Hepatocyte (in vitro differentiated cells): ENCODE measurements at places on chromosomes 1 and 21. TPM values are rescaled to one million over a fixed set of nuclear protein-coding genes. Genes with fewer than 3 reads are reported as not detected.

- H3K27me3 ChIP-seq, result no peaks in the 10 kb centered on the region
- H3K4me3 ChIP-seq, result no peak overlapping the region
- peaks cover 22% of the 10 kb centered on the region for H3K4me1 ChIP-seq
Observed at GRCh38 chr1:203038891-203039608, 12.8 kb downstream of the PPFIA4 start.

The RNU1-2 gene
- total RNA-seq, result under 0.01 TPM in 2 replicates

DNA sequence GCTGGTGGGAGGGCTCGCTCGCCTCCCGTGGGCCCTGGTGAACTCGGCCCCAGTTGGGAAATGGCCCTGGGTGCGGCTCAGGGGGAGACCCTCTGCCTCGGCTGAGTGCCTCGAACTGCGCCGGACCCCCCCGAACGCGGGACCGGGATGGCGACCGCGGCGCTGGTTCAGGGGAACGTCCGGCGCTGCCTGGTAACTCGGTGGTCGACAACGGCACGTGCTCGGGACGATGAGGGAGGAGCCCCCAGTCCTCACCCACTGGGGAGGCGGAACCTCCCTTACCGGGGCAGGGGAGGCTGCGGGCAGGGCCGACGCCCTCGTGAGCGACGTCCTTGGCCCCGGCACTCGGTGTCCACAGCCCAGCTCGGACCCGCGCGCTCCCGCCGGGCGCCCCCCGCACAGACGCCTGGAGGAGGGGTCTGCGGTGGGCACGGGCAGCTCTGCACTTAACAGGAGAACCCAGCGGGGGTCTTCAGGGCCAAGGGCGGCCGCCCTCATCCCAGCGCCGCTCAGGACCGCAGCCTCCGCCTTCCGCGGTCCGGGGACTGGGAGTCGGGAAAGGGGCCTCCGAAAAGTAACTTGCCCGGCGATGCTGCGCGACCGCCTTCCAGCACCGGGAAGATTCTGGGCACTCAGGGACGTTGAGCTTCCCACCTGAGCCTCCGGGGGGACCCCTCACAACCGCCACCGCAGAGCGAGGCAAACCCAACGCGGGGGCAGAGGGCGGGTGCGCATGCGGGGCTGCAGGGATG, 1.7 kb downstream of the HES4 start:
- no peak overlapping the region for H3K27ac ChIP-seq
- H3K27me3 ChIP-seq, result peaks cover 16% of the 10 kb centered on the region
- peak; percentile 64 for DNase-seq
- H3K4me1 ChIP-seq, result peaks cover 9% of the 10 kb centered on the region
- no peaks in the 10 kb centered on the region for H3K36me3 ChIP-seq
- H3K4me3 ChIP-seq, result peak overlapping the region; percentile 73

- DNase-seq, result no peak
- H3K4me1 ChIP-seq, result no peaks in the 10 kb centered on the region
- no peaks in the 10 kb centered on the region for H3K27me3 ChIP-seq
- H3K36me3 ChIP-seq, result no peaks in the 10 kb centered on the region
- H3K4me3 ChIP-seq, result no peak overlapping the region
Observed at GRCh38 chr1:15649937-15650336, 32.7 kb downstream of the DDI2 start.

DNA sequence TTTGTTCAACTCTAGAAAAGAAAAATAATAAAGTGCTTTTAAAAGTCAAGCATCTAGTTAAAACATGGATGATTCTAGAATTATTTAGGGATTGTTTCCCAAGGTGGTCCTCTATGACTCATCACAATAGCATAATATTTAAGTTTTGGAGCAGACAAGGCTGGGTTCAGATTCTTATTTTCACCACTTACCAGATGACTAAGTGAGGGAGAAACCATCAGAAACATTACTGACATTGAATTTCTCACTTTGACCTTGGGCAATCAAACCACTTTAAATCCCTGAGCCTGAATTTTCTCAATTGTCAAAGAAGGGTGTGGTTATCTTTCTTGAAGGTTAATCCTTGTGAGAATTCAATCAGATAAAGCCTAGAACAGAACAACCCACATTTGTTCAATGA, 102.5 kb upstream of the PTGFR start:
- no peak overlapping the region for H3K27ac ChIP-seq
- no peaks in the 10 kb centered on the region for H3K4me1 ChIP-seq

DNA sequence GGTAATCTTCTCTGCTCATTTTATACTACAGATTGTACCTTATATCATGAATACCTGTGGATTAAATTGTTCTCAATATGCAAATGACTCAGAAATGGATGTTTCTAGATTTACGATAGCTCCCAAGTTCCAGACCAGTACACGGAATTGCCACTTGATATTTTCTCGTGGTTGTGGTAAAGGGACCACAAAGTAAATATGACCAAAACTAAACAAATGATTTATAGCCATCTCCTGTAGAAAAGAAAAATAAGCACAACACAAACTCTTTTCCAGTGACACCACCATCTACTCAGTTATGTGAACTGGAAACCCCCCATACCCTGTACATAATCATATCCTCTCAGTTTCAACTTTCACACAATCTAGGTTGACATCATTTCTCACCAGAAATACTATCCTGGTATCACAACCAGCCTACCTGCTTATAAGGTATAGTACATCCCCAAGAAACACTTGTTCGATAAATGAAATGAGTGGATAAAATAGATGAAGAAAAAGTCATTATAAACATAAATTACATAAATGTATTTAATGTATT, 172.3 kb downstream of the ADGRL4 start:
- H3K36me3 ChIP-seq, result no peaks in the 10 kb centered on the region
- no peak overlapping the region for H3K4me3 ChIP-seq
- no peak overlapping the region for H3K27ac ChIP-seq
- no peaks in the 10 kb centered on the region for H3K27me3 ChIP-seq

DNA sequence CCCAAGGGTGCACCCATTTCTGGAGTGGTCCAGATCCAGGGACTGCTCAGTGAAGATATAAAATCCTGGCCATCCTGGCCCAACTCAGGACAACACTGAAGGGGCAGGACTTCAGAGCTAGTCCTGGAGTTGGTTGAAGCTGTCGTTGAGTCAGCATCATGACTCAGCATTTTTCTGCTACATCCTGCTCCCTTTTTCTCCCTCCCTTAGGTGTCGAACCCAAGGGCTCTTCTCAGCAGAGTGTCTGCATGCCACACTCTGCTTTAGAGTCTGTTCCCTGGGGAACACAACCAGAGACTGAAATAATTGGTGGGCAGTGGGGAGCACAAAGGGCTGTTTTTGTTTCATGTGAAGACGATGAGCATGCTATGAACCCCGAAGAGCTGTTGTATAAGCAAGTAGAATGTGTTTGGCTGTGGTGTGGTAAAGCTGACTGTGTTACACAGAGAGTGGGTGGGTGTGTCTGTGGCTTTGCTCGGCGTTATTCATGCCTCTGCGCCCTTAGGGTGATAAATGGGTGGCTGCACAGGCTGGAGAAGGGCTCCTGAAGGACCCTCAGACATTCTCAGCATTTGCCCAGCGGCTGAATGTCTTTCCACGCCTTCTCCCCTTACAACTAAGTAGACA, 167.2 kb downstream of the CYYR1 start:
- no peak overlapping the region for H3K27ac ChIP-seq
- no peaks in the 10 kb centered on the region for H3K27me3 ChIP-seq
- peaks cover 3% of the 10 kb centered on the region for H3K4me1 ChIP-seq
- no peaks in the 10 kb centered on the region for H3K36me3 ChIP-seq

GRCh38 chr1:239951511-239952140, 140.1 kb upstream of the FMN2 start:
- no peaks in the 10 kb centered on the region for H3K36me3 ChIP-seq
- no peaks in the 10 kb centered on the region for H3K27me3 ChIP-seq
- peak; percentile 89 for DNase-seq
- no peaks in the 10 kb centered on the region for H3K4me1 ChIP-seq

DNA sequence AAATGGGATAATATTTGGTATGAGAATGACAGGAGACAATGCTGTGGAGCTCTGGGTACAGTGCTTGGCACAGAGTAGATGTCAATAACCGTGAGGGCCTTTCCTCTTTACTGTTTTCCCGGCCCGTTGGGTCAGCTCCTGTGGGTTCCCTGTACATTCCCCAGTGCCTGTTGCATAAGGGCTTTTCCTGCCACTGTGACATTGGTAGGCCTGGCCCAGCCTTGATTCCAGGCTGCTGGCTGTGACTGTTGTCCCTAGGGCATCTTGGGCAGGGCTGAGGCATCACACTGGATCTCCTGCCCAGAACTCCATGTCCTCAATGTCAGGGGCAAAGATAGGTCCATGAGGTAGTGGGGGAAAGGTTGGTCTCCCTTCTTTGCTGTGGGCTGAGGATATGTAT, 25.8 kb upstream of the MYCL start:
- H3K36me3 ChIP-seq, result no peaks in the 10 kb centered on the region
- H3K4me3 ChIP-seq, result no peak overlapping the region
- H3K4me1 ChIP-seq, result peaks cover 6% of the 10 kb centered on the region
- no peak for DNase-seq
- H3K27ac ChIP-seq, result no peak overlapping the region
- H3K27me3 ChIP-seq, result peaks cover 7% of the 10 kb centered on the region

The FAAH gene
- total RNA-seq, result 40.3 and 44.5 TPM in 2 replicates

GRCh38 chr1:164772635-164773034, 213.7 kb downstream of the PBX1 start:
- H3K4me3 ChIP-seq, result no peak overlapping the region
- peak; percentile 79 for DNase-seq
- H3K27me3 ChIP-seq, result no peaks in the 10 kb centered on the region
- H3K27ac ChIP-seq, result peak overlapping the region; percentile 93

- H3K27ac ChIP-seq, result no peak overlapping the region
- peaks cover 9% of the 10 kb centered on the region for H3K4me1 ChIP-seq
- H3K27me3 ChIP-seq, result no peaks in the 10 kb centered on the region
- no peaks in the 10 kb centered on the region for H3K36me3 ChIP-seq
- H3K4me3 ChIP-seq, result no peak overlapping the region
- peak; percentile 16 for DNase-seq
Observed at GRCh38 chr21:35857095-35857494, 203.2 kb downstream of the SETD4 start.

The CFAP298 gene
- total RNA-seq, result 32.6 and 35.7 TPM in 2 replicates

The LGR6 gene
- 0.32 and 0.80 TPM in 2 replicates for total RNA-seq

- no peaks in the 10 kb centered on the region for H3K27me3 ChIP-seq
- peaks cover 6% of the 10 kb centered on the region for H3K4me1 ChIP-seq
- H3K4me3 ChIP-seq, result no peak overlapping the region
- DNase-seq, result no peak
Observed at GRCh38 chr1:211893260-211893659, 62.7 kb upstream of the LPGAT1 start.

The ZBTB18 gene
- total RNA-seq, result 9.6 and 10.9 TPM in 2 replicates

DNA sequence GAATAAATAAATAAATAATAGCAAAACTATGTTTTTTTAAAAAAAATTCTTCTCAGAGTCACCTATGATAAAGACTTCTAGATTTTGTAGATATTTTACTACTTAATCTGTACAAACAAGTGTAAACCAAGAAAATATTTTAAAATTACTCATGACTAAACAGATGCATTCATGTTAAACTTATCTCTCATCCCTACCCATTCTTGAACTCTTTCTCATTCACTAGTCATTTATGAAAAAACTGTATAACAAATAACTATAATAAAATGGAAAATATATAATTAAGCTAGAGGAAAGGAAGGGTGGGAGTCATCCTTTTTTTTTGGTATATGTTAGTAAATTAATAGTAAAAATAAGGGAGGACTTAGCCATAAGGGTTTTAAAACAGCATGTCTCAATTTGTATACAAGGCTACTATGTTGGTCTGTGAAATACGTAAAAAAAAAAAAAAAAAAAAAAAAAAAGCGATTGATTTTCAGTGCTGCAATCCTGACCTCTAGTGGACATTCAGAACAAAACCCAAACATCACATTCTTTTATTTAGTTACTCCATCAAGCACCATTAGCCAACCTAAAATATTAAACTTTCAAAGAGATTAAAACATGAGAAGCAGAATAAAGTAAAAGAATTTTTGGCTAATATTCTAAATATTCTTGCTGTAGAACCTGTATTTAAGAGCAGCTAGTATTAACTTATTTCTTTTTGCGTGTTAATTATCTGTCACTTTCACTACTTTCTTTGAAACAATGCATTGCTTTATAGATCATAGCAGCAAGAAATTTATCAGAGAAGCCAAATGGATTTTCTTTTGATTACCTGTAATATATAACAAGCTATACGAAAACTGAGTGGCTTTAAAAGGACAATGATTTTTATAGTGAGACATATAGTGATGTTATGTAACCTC, 255.8 kb upstream of the CACYBP start:
- no peaks in the 10 kb centered on the region for H3K4me1 ChIP-seq
- H3K27me3 ChIP-seq, result no peaks in the 10 kb centered on the region
- H3K27ac ChIP-seq, result no peak overlapping the region
- no peak overlapping the region for H3K4me3 ChIP-seq
- no peaks in the 10 kb centered on the region for H3K36me3 ChIP-seq

GRCh38 chr1:180288940-180289339, 58.9 kb downstream of the LHX4 start:
- H3K27ac ChIP-seq, result no peak overlapping the region
- no peaks in the 10 kb centered on the region for H3K36me3 ChIP-seq
- H3K4me1 ChIP-seq, result no peaks in the 10 kb centered on the region
- H3K4me3 ChIP-seq, result no peak overlapping the region
- no peaks in the 10 kb centered on the region for H3K27me3 ChIP-seq
- no peak for DNase-seq

The PTGFR gene
- total RNA-seq, result 4.8 and 5.3 TPM in 2 replicates

DNA sequence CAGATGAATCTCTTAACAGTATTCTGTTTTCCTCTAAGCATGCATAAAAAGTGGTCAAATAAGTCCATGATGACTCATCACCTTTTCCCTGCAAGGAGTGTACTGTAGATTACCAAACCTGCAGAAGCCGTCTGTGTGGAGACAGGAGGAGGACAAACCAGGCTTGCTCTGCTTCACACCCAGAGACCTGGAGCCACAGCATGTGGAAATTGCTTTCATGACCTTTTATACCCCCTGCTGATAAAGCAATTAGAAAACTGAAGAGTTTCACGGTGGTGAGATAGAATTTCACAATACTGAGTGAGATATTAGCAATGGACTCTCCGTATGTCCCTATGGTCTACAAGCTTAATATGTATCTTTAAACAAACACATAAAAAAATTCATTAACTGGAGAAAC, 9.4 kb downstream of the CORT start:
- H3K27ac ChIP-seq, result peak overlapping the region; percentile 16
- peak; percentile 77 for DNase-seq
- no peaks in the 10 kb centered on the region for H3K27me3 ChIP-seq
- no peak overlapping the region for H3K4me3 ChIP-seq
- no peaks in the 10 kb centered on the region for H3K4me1 ChIP-seq

GRCh38 chr1:116230712-116231111, 119.5 kb downstream of the MAB21L3 start:
- no peak overlapping the region for H3K4me3 ChIP-seq
- H3K36me3 ChIP-seq, result no peaks in the 10 kb centered on the region
- no peaks in the 10 kb centered on the region for H3K27me3 ChIP-seq
- no peaks in the 10 kb centered on the region for H3K4me1 ChIP-seq

DNA sequence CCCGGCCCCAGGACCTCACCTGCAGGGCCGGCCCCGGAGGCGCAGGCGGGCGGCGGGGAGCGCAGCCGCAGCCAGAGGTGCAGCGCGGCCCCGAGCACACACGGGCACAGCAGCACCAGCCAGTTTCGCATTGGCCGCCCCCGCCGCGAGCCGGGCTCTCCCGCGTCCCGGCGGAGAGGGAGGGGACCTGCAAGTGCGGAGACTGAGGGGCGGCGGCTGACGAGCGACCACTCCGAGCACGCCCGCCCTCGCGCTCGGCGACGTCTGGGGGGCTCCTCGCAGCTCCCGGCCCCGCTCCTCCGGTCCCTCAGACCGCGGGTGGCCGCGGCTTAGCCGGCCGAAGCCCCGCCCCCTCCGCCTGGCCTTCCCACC, at the start of gene B3GALNT2:
Gene B3GALNT2 (minus strand): TSS at position 331 of the 372 bp plus-strand sequence. CDS start 200 bp downstream, at position 131.
- peaks cover 9% of the 10 kb centered on the region for H3K4me1 ChIP-seq
- peak within 1 kb of the TSS; percentile 98 for H3K27ac ChIP-seq
- H3K36me3 ChIP-seq, result no peaks in the 10 kb centered on the region

The CFH gene
- total RNA-seq, result 123 and 138 TPM in 2 replicates

The MYBPH gene
- total RNA-seq, result not detected in 2 replicates
